Activated CD4-positive, alpha-beta T cell treated with anti-CD3 and anti-CD28 coated beads, Interleukin-2, amount 10 ng/mL, durations not matched to agents 7 days and 5 days (primary cell): ENCODE measurements at places on chromosomes 3 and 15. TPM values are rescaled to one million over a fixed set of nuclear protein-coding genes. Genes with fewer than 3 reads are reported as not detected.

The AADACL2 gene
- not detected for total RNA-seq

GRCh38 chr3:115617591-115617990, 5.7 kb upstream of the GAP43 start:
- no peak for DNase-seq

DNA sequence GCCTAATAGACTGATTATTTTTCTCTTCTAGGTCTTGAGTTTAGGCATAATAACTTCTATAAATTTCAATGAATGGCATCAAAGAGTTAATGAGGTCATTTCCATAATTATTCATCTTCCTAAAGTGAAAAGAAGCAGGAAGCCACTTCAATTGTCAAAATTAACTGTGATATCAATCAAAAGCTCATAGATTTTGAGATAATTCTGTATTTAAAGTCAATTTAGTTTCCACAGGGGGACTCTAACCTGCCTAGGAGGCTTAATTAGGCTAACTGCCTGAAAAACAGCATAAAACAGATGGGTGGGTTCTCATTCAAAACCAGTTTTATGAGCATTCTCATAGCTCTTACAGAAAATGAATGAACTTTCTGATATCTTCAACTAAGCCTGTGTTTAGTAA, 177.8 kb downstream of the OTOL1 start:
- no peak for DNase-seq

DNA sequence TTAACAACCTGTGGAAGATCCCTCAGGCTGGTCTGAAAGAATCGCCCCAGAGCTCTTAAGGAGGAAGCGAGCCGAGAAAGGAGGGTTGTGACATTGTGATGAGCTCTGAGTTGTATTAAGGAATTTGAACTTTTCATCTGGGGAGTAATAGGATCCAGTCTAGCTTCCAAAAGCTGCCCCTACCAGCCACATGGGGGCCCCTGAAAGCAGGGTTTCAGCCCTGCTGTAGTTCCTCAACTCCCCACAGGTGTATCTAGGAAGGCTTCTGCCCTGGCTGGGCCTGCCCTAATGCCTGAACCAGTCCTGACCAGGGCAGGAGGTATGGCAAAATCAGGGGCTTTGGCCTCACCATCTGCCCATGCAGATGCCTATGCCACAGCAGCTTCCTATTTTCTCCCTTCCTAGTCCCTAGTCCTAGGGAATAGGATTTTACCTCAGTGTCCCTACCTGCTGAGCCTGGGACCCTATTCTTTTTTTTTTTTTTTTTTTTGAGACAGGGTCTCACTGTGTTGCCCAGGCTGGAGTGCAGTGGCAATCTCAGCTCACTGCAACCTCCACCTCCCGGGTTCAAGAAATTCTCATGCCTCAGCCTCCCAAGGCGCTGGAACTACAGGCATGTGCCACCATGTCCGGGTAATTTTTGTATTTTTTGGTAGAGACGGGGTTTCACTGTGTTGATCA, 5.0 kb upstream of the AP3S2 start:
- peak; percentile 66 for DNase-seq

GRCh38 chr15:67998599-67999133, 55.4 kb upstream of the PIAS1 start:
- no peak for DNase-seq

The APOD gene
- not detected for total RNA-seq

The UPK1B gene
- not detected for total RNA-seq

The MYH15 gene
- 0.15 TPM for total RNA-seq

DNA sequence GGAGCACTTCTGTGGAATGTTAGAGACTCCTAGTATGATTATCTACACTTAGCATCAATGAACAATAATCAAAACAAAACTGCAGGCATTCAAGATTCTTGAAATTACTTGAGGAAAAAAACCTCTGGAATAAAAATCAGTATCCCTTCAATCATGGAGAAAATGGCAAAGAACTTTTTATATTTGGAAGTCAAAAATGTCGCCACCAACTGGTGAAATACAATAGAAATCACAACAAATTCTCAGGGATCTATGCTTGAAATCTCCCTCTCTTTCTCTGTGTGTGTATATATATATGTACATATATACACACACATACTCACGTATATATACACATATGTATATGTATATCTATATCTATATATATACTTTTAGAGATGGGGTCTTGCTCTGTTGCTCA, 378.9 kb upstream of the ALCAM start:
- DNase-seq = no peak

GRCh38 chr3:120095979-120096426, 1.8 kb upstream of the GSK3B start:
- no peak for DNase-seq

The PIERCE2 gene
- total RNA-seq = not detected

- DNase-seq = peak; percentile 30
Observed at GRCh38 chr3:152071924-152072323, 196.8 kb upstream of the MBNL1 start.

DNA sequence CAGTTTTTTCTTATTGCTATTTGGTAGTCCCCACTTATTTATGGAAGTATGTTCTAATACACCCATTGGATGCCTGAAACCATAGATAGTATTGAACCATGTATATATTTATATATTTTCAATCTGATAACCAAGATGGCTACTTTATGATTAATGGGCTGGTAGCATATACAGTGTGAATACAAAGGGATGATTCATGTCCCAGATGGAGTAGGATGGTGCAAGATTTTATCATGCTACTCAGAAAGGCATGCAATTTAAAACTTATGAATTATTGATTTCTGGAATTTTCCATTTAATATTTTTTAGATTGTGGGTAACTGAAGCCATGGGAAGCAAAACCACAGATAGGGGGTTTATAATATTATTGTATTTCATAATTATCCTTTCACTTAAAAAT, 35.2 kb downstream of the AP4E1 start:
- no peak for DNase-seq

GRCh38 chr3:115862849-115863248, 239.5 kb downstream of the GAP43 start:
- DNase-seq = no peak

GRCh38 chr3:112470788-112471187, 28.5 kb downstream of the BTLA start:
- no peak for DNase-seq

- DNase-seq = no peak
Observed at GRCh38 chr3:88912294-88912877, 195.0 kb upstream of the EPHA3 start.

GRCh38 chr3:132785292-132785691, 63.1 kb upstream of the NPHP3 start:
- no peak for DNase-seq

The UTS2B gene
- total RNA-seq = not detected

DNA sequence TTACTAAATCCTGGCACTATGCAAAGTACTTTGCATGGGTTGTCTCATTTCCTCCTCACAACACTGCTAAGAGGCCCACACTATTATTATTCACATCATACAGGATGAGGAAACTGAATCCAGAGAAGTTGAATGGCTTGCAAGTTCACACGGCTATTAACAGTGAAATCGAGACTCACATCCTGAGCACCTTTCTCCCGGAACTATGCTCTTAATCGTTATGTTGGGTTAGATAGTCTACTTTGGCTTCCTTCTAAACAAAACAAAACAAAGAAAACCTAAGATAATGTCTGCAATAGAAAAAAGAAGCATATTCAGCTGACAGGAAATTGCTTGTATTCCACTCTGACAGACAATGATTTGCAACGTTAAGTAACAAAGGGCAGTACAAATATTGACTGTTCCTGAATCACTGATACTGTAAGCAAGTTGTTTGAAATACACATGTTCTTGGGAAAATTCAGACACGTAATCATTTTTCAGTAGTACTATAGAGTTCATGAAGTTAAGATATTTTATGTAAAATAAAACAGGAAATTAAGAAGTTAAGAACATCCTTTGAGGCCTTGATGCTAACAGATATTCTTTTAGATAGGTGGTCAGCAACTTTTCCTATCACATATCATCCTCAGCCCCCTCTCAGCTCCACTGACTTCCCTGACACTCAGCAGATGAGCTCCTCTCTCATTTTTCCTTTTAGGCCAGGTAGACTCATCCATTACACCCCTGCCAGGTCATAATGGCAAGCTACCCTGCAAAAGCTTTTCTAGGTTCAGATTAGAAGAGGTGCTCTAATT, 40.7 kb downstream of the C2CD4B start:
- no peak for DNase-seq

DNA sequence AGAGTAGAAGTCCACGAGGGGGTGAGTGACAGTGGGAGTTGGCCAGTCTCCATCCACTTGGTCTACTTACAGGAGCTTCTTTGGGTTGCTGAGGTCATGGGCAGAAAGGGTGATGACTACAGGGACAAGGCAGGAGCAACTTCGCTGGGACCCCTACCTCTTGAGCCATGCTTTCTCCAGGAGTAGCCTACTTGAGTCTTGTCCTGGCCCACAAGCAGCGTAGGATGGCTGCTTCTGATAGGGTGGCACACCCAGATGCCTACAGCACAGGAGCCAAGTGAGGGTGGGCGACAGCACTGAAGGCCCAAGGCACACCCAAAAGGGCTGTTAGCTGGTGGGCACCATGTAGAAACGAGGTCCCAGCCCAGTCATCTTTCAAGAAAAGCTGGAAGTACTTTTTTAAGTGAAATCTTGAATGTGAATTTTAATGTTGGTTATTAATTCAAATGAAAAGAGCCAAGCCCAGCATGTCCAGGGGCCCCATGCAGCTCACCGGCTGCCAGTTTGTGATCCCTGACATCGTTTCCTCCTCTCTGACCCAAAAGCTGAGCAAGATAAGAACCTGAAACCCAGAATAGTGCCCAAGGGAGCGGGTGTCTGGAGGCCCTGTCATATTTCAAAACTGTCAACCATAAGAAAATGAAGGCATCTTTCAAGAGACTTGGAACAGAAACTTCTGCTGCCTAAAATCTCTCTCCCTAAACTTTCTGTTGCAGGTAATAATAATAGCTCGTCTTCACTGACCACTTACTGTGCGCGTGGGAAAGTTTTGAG, 2.2 kb upstream of the CPEB1 start:
- DNase-seq = no peak

- DNase-seq = no peak
Observed at GRCh38 chr15:90345857-90346256, 6.2 kb upstream of the ZNF774 start.

The DPPA4 gene
- not detected for total RNA-seq

The AMOTL2 gene
- not detected for total RNA-seq

DNA sequence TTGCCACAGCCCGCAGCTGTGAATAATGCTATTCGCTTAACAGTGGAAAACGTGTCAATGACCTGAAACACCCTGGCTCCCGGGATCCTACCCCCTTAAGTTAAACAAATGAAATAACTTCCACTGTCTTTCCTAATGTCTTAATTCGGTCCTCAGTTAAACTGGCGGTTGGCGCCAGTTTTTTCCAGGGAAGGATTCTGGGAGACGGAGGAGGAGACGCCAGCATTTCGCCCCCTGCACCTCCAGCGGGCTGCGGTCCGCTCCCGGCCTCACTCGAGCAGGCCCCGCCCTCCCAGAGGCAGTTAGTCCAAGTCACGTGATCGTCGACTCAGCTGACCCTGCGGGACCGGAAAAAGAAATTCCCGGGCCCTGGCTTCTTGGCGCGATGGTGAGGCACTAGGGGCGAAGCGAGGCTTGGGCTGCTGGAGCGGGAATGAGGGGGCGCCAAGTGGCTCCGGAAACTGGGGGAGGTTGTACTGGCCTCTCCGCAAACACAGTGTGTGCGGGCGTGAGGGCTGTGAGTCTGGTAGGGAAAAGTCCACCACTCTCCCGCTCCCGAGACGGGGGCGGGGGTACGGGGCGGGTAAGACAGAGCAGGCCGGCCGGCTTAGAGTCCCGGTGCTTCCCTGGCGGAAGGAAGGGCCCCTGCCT, at the start of gene COMMD4:
COMMD4 (plus strand) TSS at position 359 of the 651 bp plus-strand sequence; CDS start at position 386, 27 bp downstream.
- DNase-seq = peak; percentile 90
